ENCODE measurements at places on chromosomes 13 and 19. TPM values are rescaled to one million over a fixed set of nuclear protein-coding genes. Genes with fewer than 3 reads are reported as not detected.

DLL3 gene
- not detected for total RNA-seq

SHFL gene
- 5.7 TPM for total RNA-seq

ZNF571 gene
- total RNA-seq: 2.0 TPM

FPR3 gene
- 1.2 TPM for total RNA-seq

MAP4K1 gene
- 1.4 TPM for total RNA-seq

LHFPL6 gene
- 22.6 TPM for total RNA-seq

GMIP gene
- 1.8 TPM for total RNA-seq

ZNF600 gene
- 1.7 TPM for total RNA-seq

PABPC3 gene
- total RNA-seq: 0.11 TPM

KLHL1 gene
- total RNA-seq: not detected

ZNF324B gene
- 5.4 TPM for total RNA-seq

PRR22 gene
- total RNA-seq: 2.3 TPM

NCAN gene
- not detected for total RNA-seq

GZMM gene
- not detected for total RNA-seq

IGFL3 gene
- not detected for total RNA-seq

NDUFS7 gene
- total RNA-seq: 230 TPM

JSRP1 gene
- total RNA-seq: 107 TPM

ZNF573 gene
- 6.8 TPM for total RNA-seq

ZNF563 gene
- total RNA-seq: 1.7 TPM

IFNL1 gene
- not detected for total RNA-seq

PGLYRP2 gene
- total RNA-seq: not detected

PRR12 gene
- total RNA-seq: 15.1 TPM

HOMER3 gene
- 61.4 TPM for total RNA-seq

CKM gene
- total RNA-seq: 9,755 TPM

ATP8B3 gene
- 0.30 TPM for total RNA-seq

NPAS1 gene
- 0.18 TPM for total RNA-seq

DKKL1 gene
- not detected for total RNA-seq

ZNF433 gene
- 2.7 TPM for total RNA-seq

CEACAM6 gene
- not detected for total RNA-seq

SYNGR4 gene
- total RNA-seq: not detected

All from psoas muscle (tissue), 8 donors.